ENCODE measurements at places on chromosomes 11 and 22.

GRCh38 chr11:119344291-119345010, 2.1 kb downstream of the MFRP start:
- no peak for DNase-seq

GRCh38 chr11:67304511-67305113, 1.3 kb downstream of the SSH3 start:
- no peak for DNase-seq

- DNase-seq, result no peak
These were observed 78.7 kb downstream of the BDNF start for GRCh38 chr11:27621405-27622161.

GRCh38 chr11:112961751-112962578, 745 bp downstream of the NCAM1 start:
- DNase-seq, result peak; percentile 73

GRCh38 chr22:21867528-21868266, at the start of gene MAPK1:
MAPK1 (minus strand) TSS chr22:21867645; CDS start chr22:21867440, 205 bp downstream.
- peak; percentile 97 for DNase-seq

- no peak for DNase-seq
These were observed 58.7 kb downstream of the ZNF280B start for GRCh38 chr22:22449819-22450218.

DNA sequence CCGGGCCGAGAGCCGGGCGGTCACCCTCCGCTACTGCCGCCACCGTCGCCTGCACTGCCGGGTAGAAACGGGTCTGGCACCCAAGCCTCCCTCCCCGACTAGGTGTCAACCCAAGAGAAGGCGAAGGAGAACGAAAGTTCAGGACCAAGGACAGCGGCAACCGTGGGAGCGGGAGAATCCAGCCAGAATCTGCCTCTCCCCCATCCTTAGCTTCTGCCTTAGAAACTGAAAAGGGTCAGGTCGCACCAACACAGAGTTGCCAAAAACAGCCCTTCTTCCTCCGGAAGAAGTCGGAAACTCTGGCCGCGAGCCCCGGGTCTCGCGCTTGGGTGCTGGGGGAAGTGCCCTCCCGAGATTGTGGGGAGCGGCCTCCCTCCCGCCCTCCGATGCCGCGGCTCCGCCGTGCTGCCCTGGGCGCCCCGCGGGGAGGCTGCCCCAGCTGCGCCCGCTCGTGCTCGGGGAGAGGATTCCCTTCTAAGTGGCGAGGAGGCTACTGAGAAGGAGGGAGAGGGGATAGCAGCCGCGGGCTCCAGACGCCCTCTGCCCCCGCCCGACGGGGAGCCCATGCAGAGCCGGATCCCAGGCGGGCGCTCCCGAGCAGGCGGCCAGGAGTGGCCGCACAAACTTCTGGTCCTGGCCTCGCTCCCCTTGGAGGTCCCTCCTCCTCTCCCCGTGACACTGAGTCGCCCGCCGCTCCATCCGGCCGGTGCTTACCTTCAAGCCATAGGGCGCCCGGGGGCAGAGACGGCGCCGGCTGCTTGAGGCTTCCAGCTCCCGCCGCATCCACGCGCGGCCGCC, 637 bp downstream of the DRD2 start:
- DNase-seq, result no peak
